Epithelial cell of esophagus (primary cell): ENCODE measurements at places on chromosomes 3 and 15.

DNA sequence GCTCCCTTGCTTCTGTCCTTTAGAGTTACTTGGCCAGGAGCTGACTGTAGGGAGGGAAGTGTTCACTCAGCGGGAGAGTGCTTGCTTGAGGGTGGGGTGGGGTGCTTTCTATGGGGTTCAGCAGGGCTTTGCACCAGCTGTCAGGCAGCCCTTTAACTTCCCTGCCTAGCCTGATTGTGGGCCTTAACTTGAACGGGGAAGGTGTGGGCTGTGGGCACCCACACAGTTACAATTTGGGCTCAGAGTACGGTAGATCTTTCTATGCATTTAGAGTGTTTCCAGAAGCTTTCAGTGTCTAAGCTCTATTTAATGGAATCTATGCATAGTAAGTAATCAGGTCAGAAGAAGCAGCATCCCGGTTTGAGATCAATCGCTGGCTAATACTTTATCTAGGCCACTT lies 48.2 kb upstream of the SKOR1 start:
- no peak for DNase-seq

- no peak for DNase-seq
Measured at GRCh38 chr3:136068708-136069107, 103.2 kb downstream of the PPP2R3A start.

GRCh38 chr3:113501597-113501996 lies 13.4 kb downstream of the SPICE1 start:
- DNase-seq: no peak

DNA sequence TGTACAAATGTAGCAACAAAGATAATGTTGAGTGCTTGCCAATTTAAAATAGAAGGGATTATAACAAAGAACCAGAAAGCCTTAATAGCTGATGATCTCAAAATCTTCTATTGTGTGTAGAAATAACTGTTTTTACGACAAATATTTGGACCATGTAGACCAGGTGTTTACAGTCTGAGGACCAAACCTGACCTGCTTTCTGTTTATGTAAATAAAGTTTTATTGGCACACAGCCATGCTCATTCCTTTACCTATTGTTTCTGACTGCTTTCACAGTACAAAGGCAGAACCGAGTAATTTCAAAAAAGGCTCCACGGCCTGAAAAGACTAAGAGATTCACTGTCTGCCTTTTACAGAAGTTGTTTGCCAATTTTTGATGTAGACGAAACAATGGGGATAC lies 91.8 kb downstream of the GOLIM4 start:
- DNase-seq: no peak

DNA sequence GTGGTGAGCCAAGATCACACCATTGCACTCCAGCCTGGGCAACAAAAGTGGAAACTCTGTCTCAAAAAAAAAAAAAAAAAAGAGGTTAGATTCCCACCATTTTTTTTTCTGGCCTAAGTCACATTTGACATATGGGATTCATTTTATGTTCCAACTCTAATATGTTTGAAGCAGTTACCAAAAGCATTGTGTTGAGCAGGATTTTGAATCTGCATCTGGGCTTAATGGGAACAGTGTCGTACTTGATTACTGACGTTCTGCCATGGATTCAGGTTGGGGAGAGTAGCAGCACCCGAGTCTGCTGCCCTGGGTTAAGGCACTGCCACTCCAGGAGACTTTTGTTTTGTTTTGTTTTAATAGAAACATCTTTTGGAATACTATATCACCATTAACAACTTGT lies 348.7 kb upstream of the TBL1XR1 start:
- DNase-seq: no peak

GRCh38 chr3:168889666-168890065 lies 773.8 kb downstream of the MECOM start:
- DNase-seq: peak; percentile 33

DNA sequence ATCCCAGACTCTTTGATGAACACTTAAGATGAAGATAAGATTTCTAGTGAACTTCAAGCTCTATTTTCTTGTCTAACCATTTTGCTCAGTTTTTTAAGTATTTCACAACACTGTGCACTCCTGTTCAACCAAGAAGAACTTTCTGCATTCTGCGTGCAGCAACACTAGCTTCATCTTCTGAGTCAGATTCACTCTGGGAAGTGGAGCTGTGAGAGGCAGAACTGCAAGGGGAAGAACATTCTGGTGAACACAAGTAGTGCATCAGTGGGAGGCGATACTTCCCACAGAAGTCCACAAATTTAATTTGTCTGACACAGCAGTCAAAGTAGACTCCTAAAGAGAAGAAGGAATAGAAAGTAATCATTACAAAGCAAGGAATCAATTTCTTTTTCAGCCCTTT lies 18.1 kb downstream of the LRRC58 start:
- no peak for DNase-seq

DNA sequence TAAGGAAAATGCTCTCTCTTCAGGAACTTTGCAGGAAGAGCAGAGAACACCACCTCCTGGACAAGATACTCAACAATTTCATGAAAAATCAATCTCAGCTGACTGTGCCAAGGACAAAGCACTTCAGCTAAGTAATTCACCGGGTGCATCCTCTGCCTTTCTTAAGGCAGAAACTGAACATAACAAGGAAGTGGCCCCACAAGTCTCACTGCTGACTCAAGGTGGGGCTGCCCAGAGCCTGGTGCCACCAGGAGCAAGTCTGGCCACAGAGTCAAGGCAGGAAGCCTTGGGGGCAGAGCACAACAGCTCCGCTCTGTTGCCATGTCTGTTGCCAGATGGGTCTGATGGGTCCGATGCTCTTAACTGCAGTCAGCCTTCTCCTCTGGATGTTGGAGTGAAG lies 200.5 kb downstream of the AKAP13 start:
- DNase-seq: peak; percentile 12
